Activated CD8-positive, alpha-beta T cell treated with anti-CD3 and anti-CD28 coated beads, Interleukin-2, amount 10 ng/mL, durations not matched to agents 7 days and 5 days (primary cell): ENCODE measurements at places on chromosomes 7 and 10. TPM values are rescaled to one million over a fixed set of nuclear protein-coding genes. Genes with fewer than 3 reads are reported as not detected.

The IFIT1B gene
- total RNA-seq, result not detected

The TFPI2 gene
- not detected for total RNA-seq

- H3K4me3 ChIP-seq, result no peak overlapping the region
- H3K4me1 ChIP-seq, result peaks cover 48% of the 10 kb centered on the region
- no peaks in the 10 kb centered on the region for H3K27me3 ChIP-seq
These were observed 25.4 kb downstream of the RBM33 start for GRCh38 chr7:155669717-155670505.

DNA sequence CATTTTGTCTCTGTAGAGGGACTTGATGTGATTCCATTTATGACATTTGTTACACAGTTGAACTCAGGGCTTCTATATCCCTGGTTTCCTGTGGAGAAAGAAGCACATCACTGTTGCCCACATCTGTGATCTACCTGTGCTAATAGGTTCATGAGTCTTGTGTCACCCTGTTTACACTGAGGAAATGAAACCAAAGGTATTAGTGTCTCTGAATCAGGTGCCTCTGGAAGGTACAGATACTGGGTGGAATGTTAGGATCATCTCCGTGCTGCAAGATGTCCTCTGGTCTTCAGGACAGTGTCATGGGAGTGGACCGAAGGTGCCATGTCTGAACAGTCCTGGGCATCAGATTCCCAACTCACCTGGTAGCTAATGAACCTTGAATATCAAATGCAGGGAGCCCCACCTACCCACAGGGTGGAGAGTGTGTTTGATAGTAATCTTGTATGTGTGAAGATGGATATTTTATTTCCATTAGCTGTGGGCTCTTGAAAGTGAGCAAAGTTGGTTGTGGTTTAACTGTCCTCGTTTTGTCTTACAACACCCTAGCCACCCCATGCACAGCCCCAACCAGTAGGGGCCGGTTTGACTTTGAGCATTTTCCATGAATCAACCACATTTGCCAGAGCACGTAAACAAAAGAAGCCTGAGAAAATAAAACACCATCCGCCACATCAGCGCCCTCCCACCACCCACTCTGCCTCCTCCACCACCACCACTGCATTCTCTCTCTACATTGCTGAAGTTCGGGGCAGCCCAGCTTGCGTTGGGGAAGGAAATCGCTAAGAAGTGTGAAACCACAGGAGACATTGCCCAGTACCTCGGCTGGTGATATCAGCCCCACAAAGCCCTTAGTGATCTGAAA lies 40.7 kb downstream of the TARP start:
- peak overlapping the region; percentile 95 for H3K27ac ChIP-seq
- H3K4me3 ChIP-seq, result peak overlapping the region; percentile 62
- peaks cover 94% of the 10 kb centered on the region for H3K4me1 ChIP-seq
- H3K36me3 ChIP-seq, result peaks cover 66% of the 10 kb centered on the region

- peaks cover 38% of the 10 kb centered on the region for H3K36me3 ChIP-seq
- H3K27me3 ChIP-seq, result no peaks in the 10 kb centered on the region
- DNase-seq, result no peak
These were observed 1.8 kb downstream of the GDI2 start for GRCh38 chr10:5811387-5811821.

DNA sequence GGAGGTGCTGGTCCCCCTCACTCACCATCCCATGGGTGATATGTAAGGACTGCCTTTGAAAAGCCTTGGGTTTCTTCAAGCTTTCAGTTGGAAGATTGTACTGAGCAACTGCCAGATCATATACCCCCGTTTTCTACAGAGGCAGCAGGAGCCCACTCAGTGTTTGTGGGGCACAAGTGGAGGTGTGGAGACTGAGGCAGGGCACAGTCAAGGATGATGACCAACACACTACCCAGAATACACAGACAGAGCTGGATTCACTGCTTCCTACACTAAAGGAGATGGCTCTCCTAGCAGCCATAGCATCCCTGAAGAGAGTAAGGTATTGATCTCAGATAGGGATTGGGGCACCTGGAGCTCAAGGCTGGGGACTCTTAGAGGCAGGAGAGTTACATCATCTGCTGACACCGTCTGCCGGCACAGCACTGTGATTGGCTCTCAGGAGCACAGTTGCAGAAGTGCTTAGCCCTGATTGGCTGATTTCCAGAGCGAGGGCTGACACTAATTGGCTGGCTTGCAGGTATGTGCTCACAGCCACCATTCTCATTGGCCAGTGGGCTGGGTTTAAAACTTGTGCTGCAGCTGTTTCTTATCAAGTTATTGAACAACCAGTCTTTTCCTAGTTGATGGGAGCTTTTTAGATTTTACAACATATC lies 77.9 kb upstream of the PFKP start:
- no peak for DNase-seq
- peaks cover 9% of the 10 kb centered on the region for H3K27me3 ChIP-seq
- H3K4me1 ChIP-seq, result peaks cover 3% of the 10 kb centered on the region
